Cerebellar cortex (tissue), 1 donor: ENCODE measurements at places on chromosomes 16 and 17.

DNA sequence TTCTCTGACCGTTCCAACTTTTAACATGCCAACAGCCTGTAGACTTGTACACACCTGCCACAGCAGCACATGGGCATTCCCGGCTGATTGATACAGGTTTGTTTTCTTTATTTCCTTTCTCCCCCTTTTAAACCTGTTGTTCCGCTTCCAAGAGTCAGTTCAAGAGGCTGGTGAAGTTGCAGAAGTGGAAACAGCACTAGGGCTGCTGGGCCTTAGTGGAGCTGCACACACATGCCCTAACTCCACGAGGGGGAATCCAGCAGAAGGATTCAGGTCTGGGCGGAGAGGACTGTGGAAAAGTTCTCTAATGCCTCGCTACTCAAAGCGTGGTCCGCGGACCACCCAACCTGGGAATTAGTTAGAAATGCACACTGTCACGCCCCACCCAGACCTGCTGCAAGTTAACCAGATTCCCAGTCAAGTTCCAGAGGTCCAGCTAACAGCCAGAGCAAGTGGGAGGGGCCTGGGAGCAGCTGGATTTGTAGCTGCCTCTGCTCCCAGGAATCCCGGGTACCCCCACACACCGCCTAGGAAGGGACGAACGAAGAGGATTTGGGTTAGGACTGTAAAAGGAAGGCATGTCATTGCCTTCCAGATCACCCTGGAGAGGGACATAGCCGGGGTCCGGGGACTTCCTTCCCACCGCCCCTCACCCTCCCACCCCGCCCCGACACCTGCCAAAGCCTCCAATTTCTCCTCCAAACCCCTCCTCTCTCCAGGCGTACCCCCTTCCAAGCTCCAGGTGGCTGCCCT is 542 bp downstream of the SLC39A11 start:
- peak; percentile 19 for DNase-seq

GRCh38 chr17:44877121-44877520 is 22.1 kb downstream of the EFTUD2 start:
- no peak for DNase-seq

DNA sequence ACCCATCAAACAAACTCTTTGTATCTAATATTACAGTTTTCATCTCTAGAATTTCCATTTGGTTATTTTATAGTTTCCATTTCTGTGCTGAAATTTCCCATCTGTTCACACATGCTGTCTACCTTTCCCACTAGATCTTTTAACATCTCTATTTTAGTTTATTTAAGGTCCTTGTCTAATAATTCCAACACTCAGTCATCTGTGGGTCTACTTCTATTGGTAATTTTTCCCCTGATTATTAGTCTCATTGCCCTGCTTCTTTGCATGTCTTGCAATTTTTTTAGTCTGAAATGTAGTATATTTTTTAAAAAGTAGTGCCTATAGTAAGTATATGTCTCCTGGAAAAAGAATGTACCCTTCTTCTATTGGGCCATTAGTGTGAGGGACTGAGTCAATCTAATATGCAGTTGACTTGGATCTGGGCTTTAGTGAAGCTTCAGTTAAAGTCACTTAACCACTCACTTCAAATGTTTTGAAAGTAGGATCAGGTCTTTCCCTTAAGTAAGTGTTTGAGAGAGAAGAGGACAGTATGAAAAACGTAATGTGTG is 370.8 kb downstream of the SEC14L1 start:
- DNase-seq, result no peak

GRCh38 chr16:71707199-71707598 is 17.3 kb downstream of the PHLPP2 start:
- no peak for DNase-seq

- peak; percentile 78 for DNase-seq
Observed at GRCh38 chr17:45241328-45242028, 19.8 kb downstream of the FMNL1 start.

DNA sequence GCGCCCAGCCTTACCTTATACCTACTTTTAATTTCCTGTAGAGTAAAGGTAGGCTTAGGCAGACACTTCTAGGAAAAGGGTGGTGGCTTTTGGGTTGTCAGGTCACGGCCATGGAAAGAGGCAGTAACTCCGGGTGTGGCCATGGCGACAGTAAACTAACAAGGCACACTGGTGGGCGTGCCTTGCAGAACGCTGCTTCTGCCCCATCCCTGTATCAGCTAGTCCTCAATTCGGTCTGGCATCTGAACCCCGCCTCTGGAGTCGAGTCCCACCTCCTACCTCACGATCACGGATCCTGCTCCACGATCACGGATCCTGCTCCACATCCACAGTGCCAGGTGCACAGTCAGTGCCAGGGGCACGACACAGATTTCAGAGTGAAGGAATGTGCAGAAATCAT is 5.6 kb downstream of the ADCY9 start:
- no peak for DNase-seq

GRCh38 chr16:19366391-19366790 is 51.3 kb upstream of the TMC5 start:
- DNase-seq, result no peak

DNA sequence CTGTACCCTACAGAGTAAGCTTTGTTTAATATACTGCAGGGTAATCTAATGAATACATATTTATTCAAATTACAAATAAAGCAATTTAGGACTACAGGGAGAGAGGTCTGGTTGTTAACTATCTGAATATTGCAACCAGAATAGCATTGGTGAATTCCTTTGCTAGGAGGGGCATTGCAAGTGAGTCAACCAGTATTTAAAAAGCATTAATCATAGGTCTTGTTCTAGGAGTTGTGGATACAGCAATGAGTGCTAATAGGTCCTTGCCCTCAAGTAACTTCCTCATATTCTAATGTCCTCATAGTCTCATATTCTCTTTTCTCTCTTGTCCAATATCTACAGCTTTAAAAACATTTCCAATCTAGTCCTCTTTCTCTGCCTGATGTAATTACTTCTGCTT is 531.4 kb downstream of the CDH11 start:
- DNase-seq, result no peak

GRCh38 chr17:2179615-2180295 is 123.8 kb downstream of the SMG6 start:
- peak; percentile 68 for DNase-seq

- no peak for DNase-seq
Observed at GRCh38 chr17:60862482-60862881, 184.8 kb downstream of the BCAS3 start.

GRCh38 chr16:73171380-73171779 is 123.5 kb upstream of the ZFHX3 start:
- DNase-seq, result no peak

DNA sequence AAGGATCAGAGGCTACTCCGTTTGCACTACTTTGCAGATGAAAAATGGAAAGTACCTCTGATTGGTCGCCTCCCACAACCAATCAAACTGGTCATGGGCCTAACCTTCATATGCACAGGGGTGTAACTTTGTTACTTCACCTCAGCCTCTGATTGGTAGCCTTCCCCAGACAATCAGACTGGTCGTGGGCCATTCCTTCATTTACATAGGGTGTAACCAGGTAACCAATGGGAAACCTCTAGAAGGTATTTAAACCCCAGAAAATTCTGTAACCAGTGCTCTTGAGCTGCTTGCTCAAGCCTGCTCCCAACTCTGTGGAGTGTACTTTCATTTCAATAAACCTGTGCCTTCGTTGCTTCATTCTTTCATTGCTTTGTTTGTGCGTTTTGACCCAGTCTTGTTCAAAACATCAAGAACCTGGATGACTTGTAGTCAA is 39.2 kb upstream of the USP22 start:
- no peak for DNase-seq

- DNase-seq, result no peak
Observed at GRCh38 chr16:48409839-48410632, 24.8 kb upstream of the SIAH1 start.

DNA sequence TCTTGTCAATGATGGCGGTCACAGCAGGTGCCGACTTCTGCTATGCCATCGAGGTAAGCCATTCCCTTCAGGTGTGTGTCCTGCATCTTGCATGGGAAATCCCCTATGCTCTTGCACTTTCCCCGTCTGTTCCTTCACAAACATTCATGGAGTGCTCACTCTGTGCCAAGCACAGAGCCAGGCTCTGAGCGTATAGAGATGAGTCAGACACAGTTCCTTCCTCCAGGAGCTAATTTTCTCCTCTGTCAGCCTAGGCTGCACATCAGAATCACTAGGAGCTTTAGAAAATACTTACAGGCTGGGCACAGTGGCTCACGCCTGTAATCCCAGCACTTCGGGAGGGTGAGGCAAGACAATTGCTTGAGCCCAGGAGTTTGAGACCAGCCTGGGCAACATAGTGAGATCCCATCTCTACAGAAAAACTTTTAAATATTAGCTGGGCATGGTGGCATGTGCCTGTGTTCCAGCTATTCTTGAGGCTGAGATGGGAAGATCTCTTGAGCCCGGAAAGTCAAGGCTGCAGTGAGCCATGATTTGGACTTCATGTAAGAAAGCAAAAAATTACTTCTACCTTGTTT is 14.1 kb downstream of the PRMT7 start:
- DNase-seq, result no peak

DNA sequence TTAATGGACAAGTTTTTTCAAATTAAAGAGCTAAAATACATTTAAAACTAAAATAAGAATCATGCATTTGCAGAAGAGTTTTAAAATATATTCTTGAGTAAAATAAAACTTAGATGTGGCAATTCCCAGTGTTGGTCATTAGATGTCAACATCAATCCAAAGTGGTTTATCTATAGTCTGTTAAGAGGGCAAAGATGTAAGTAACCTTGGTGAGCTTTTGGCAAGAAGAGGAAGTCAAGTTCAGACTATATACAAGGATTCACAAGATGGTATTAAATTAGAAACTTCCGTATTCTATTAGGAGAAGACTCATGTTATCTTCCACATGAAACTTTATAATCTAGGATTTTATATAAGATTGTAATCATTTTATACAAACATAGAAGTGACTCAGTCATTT is 73.1 kb downstream of the CEP95 start:
- no peak for DNase-seq

GRCh38 chr16:30710971-30711370 is 12.0 kb downstream of the SRCAP start:
- no peak for DNase-seq

- DNase-seq, result no peak
Observed at GRCh38 chr17:75489511-75489955, 25.8 kb downstream of the CASKIN2 start.

- no peak for DNase-seq
Observed at GRCh38 chr16:87420026-87421002, 28.2 kb downstream of the MAP1LC3B start.

DNA sequence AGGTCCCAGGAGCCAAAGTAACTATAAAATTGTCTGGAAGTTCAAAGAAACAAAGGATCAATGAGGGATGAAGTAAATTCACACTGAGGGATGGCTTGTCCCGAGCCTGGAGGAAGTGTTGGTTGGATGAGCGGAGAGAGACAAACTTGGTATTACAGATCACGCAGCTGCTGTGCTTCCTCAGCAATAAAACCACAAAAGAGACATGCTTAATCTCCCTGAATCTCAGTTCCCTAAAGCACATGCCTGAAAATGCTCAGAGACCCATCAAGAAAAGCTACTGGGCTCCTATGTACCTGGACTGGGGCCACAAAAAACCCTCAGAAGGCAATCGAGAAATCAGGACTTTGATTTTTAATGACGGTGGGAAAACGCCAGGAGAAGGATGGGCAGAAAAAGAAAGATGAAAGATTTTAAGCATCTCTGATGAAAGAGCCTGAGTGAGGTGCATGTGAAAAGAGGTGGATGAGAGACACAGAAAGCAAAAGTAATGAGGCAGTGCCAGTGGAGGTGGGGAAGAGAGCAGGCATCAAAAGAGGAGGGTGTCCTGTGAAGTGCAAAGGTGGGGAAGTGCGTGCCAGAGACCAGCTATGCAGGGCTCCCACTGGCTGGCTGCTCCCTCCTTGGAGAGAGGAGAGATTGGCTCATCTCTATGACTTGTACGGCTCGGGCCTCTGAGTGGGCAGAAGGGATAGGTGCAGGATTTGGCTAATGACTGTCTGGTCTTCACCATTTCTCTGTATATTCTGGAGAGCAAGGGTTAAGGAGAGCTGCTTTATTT is 143.7 kb downstream of the ABCC12 start:
- no peak for DNase-seq

DNA sequence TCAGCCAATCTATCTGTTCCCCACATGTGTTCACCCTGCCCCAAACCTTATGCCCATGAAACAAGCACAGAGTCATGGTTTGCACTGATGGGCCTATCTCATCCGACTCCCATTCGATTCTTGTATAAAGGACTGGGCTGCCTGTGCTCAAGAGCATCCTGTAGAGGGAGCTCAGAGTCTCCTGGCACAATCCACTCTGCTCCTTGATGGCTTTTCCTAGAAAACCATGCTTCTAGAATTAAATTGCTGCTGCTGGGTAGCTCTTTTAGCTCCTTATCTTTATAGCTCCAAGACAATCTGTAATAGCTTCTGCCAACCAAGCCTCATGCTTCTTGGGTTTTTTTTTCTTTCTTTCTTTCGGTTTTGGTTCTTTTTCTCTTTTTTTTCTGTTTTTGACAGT is 9.7 kb downstream of the ZNF19 start:
- DNase-seq, result peak; percentile 43

GRCh38 chr17:7719661-7720060 is 2.1 kb downstream of the DNAH2 start:
- no peak for DNase-seq

- DNase-seq, result no peak
Observed at GRCh38 chr16:56851671-56852400, 13.2 kb upstream of the SLC12A3 start.

- no peak for DNase-seq
Observed at GRCh38 chr17:50046667-50047066, 9.2 kb upstream of the ITGA3 start.

DNA sequence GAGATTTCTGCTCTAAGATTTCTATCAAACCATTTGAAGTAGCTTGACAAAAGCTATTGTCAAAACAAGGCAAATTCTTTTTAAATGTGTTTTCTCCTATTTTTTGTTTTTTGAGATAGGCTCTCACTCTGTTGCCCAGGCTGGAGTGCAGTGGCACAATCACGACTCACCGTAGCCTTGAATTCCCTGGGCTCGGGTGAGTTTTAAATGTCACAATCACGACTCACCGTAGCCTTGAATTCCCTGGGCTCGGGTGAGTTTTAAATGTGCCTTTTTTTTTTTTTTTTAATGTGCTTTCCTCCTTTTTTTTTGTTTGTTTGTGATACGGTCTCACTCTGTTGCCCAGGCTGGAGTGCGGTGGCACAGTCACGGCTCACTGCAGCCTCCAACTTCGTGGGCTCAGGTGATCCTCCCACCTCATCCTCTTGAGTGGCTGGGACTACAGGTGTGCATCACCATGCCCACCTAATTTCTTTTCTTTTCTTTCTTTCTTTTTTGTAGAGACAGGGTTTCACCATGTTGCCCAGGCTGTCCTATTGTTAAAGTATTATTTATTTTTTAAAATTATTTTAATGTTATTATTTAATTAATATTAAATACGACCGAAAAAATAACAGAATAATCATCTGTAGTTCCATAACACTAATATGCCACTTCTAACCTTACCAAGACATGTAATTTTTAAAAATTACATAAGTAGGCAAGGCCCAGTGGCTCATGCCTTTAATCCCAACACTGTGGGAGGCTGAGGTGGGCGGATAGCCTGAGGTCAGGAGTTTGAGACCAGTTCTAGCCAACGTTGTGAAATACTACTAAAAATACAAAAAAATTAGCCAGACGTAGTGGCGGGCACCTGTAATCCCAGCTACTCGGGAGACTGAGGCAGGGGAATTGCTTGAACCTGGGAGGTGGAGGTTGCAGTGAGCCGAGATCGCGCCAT is 69.7 kb upstream of the FA2H start:
- no peak for DNase-seq

- DNase-seq, result no peak
Observed at GRCh38 chr17:8029121-8029520, 9.7 kb upstream of the ALOX15B start.
